Stimulated activated CD8-positive, alpha-beta memory T cell treated with anti-CD3 and anti-CD28 coated beads, Interleukin-7, amount 100 ng/mL, for 1 hour (primary cell): ENCODE measurements at places on chromosomes 16 and 17.

DNA sequence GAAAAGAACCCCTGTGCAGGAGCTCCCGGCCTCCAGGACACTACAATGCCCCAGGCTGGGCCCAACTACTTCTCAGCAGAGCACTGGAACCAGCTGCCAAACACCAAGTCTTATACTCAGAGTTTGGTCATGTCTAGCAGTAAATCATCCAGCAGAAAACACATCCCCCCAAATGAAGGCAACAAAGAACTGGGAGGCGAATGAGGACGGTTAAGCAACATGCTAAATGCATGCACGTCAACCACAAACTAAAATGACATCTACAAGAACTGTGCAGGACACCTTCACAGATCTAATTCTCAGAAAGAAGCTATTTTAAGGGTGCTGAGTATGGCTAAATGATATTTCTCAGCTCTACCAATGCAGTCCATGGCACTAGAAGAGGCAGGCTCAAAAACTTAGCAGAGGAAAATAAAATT is 7.6 kb upstream of the IRX5 start:
- DNase-seq, result no peak

DNA sequence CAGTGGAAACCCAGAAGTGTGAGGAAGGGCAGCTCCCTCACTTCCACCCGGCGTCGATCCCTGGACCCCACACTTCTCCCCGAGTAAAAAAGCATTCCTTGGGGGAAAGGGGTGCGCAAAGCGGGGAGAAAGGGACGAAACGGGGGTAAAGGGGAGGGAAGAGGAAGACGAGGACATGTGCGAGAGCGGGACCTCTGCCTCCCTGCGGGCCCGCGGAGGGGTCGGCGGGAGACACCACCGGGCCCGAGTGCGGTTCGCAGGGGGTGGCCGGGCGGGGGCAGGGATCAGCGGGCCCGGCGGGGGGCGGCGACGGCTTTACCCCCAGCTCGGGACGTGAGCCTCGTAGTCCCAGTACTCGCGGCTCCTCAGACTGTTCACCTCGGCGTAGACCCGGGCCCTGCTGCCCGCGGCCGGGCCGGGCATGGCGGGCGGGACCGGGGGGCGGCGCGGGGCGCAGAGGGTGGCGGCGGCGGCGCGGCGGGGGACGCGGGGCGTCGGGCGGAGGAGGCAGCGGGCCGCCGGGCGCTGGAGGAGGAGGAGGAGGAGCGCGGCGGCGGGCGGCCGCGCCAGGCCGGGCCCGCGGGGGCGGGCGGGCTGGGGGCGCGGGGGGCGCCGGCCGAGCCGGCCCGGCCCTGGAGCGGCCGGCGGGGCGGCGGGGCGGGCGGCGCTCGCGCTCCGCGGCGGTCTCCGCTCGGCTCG is 443 bp downstream of the CSNK2A2 start:
- DNase-seq, result no peak

- no peak for DNase-seq
Measured at GRCh38 chr17:80946449-80946848, 45.2 kb upstream of the CHMP6 start.

DNA sequence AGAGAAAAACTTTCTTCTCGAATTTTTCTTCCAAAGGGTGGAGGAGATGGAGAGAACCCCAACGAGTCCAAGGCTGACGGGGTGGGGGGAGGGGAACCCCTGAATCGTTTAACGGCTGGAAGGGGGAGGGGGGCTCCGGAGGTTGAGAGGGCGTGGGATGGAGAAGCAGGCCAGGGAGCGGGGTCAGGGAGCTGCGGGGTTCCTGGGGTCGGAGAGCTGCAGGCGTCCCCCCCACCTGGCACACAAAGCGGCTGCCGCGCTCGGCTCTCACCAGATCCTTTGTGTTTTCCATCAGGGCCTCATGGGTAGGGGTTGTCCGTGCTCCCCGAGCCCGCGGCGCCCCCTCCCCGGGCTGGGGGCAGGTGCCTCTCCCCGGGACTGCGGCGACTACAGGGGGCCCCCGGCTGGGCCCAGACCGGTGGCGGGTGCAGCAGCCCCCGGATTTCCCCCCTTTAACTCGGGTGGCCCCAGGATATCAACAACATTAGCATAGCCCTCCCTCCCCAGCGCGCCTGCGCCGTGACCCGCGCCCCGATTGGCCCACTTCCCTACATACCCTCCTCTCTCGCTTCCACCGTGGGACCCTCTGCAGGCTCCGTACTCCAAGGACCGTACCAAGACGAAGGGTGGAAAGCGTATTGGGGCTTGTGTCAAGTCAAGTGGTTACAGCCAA is at the start of gene MBTD1:
Gene MBTD1 (minus strand): TSS at position 486 of the 673 bp plus-strand sequence. CDS start 34,888 bp downstream, outside the sequence.
- DNase-seq, result peak; percentile 88

DNA sequence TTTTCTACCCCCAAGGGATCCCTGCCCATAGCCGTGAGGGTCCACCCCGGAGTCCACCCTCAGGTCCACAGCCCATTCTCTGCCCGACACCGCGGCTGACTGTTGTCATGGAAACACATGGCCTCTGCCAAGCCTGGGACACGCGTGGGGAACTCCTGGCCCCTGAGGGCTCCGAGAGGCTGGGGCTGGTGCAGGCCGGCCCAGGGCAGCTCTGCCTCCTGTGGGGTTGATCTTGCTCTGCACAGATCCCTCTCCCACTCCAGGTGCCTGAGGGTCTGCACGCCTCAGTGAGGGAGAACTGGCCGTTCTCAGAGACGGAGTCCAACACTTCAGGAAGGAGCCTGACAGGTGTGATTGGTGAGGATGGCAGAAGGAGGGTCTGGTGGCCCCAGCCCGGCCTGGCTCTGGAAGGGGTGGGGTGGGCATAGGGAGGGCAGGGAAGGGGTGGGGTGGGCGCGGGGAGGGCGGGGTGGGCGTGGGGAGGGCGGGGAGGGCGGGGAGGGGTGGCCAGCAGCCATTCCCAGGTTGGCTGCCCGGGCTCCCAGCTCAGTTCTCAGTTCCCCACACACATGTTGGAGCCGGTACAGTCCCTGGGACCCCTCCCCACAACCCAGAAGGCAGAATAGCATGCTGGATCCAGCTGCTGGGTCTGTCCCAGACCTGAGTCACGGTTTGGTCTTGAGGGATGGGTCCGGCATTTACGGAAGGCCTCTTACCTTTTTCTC is 6.4 kb downstream of the MRPL28 start:
- DNase-seq, result no peak

DNA sequence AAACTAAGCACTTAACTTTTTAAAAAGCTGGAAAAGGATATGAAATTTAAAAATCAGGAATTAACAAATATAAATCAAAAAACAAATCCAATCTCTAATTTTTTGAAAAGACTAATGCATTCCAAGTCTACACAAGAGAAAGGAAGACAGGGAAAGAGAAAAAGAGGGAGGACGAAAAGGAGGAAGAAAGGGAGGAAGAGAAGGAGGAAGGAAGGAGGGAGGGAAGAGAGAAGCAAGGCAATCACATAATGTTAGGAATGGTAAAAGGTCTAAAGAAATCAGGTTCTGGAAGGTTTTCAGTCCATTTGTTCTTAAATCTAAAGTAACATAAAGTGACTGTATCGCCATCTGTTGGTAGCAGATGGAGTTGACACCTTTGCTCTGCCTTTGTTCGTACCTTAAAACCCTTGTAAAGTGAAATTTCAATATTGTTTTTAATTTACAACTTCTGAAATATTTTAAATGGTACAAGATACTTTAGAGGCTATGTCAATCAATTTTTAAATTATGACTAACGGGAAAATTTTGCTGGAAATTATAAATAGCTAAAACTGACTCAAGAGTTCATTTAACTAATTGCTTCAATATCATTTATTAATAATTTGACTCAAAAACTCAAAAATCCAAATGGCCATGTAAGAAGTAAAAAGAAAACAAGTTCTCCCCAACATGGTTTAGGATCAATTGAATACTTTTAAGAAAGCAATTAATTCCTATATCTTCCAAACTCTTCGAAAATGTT is 20.4 kb upstream of the CDYL2 start:
- no peak for DNase-seq

- no peak for DNase-seq
Measured at GRCh38 chr17:760371-760770, 8.3 kb upstream of the GEMIN4 start.

DNA sequence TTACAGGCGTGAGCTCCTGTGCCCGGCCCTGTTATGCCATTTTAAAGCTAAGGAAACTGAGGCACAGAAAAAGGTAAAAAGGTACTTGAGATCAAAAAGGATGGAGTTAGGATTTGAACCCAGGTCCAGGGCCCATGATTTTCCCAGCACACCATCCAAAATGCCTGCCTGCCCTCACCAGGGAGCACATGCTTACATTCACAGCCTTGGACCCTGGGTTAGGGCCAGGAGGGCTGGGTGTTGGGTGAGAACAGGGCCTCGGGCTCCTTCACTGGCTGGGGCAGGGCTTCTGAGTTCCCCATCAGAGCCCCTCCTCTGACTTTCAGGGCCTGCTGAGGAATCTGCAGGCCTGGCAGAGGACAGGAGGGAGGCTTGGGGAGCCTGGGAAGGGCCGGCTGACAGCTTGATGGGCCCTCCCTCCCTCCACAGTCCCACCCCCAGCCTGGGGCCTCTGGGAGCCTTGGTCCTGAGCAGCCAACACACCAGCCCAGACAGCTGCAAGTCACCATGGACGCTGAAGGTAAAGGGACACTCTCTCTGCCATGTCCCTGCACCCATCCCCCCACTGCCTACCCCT is at the start of gene QPRT:
Gene QPRT (plus strand): TSS at position 490 of the 577 bp plus-strand sequence. CDS start 18 bp downstream, at position 508.
- no peak for DNase-seq

- DNase-seq, result no peak
Measured at GRCh38 chr17:81794509-81794908, 9.4 kb upstream of the GCGR start.

DNA sequence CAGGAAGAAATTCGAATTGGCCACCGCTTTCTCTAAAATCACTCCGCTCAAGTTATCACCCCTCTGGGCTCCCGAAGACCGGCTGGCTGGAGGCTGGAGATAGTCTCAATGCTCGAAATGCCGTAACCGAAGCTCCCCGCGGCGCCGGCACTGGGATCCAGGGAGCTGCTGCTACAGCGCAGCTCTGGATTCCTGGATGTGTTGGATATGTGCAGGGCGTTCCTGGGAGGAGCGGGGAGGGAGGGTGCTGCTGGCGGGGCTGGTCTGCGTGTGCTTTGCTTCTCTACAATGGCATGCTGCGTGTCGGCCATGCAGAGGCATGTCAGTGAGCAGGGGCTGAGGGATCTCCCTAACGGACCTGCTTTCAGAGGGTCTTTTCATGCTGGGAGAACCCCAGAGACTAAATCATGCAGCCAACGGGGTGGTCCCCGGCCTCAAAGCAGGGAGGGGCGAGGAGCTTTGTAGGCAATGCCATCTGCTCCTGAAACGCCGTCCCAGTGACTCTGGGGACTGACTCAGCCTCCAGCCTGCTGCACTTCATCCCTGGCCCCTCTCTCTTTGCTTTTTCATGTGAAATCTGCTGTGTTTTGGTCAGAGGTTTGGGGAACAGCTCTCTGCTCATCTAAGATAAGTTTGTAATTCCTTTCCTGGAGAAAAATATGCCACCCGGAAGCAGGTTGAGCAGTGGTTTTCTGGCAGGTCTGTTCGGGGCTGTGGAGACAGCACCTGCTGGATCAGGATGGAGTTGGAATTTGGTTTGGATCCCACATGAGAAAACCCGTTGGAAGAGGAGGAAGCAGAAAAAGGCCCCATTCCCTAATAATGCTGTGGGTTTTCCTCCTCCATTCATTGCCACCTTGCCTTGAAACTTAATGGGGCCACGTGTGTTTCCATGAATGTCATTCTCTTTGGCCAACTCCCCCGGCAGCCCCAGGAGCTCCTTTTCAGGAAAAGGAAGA is 311.4 kb downstream of the SEC14L1 start:
- DNase-seq, result no peak

DNA sequence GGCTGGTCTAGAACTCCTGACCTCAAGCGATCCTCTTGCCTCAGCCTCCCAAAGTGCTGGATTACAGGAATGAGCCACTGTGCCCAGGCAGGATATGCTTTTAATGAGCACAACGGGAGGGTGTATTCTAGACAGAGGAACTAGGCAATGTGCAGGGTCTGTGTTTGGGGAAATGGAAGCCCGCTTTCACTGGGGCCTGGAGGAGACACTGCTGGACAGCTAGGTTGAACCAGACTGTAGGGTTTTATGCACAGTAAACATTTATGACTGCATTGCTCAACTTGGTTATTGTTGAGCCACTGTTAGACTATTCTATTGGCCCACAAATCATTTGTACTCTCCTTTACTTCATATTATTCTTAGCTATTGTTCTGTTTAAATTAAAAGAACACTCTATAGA is 10.2 kb upstream of the SIAH1 start:
- DNase-seq, result no peak

DNA sequence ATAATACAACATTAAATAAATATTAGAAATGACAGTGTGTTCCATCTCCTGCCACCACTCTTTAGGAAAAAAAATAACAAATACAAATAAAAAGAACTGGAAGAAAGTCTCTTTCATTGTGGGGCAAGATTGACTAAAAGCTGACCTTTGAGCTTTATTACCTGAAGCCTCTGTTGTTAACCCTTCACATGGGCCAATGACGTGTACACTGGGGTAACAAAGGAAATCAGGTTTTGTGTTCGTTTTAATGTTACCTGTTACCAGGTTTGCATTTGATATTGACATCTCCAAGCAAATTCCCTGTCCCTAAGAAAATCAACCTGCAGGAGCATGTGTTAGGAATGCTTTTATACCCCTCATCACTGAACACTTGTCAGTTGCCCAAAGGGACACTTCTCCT is 39.0 kb downstream of the NLK start:
- no peak for DNase-seq

DNA sequence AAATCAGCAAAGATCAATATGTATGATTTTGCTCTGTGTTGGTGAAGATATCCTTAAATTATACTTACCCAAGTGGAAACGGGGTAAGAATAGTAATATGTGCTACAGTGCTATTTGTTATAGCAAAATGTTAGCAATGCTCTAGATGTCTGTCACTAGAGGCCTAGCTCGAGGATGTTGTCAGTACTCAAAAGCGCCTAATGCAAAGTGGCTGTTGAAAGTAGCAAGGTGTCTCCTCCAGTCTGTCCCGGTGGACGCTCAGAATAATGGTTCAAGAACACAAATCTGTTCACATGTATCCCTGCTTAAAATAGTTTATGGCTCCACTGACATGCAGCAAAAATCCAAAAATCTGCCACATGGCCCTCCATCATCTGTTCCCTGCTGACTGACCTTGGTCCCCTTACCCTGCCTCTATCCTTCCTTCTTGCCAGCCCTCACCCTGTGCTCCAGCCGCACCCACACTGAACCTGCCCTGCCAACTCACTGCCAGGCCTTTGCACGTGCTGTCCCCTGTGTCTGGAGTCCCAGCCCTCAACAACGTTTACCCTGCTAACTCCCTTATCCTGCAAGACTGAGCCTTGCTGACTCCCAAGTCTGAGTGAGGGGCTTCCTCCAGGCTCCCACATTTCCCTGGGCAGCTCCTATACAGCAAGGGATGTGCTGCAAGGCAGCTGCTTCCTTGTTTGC is 9.6 kb upstream of the RNF112 start:
- no peak for DNase-seq

GRCh38 chr16:23855010-23855409 is 19.2 kb downstream of the PRKCB start:
- DNase-seq, result no peak

- DNase-seq, result no peak
Measured at GRCh38 chr16:52492789-52493357, 54.1 kb downstream of the TOX3 start.

- no peak for DNase-seq
Measured at GRCh38 chr16:84048270-84048669, 5.7 kb upstream of the SLC38A8 start.
